ENCODE measurements at places on chromosomes 12 and 14.
A peak's percentile ranks its signal among the peaks of the same experiment; 100 is the strongest.

GRCh38 chr12:117467588-117467987 lies 106.2 kb upstream of the NOS1 start:
- DNase-seq = no peak

DNA sequence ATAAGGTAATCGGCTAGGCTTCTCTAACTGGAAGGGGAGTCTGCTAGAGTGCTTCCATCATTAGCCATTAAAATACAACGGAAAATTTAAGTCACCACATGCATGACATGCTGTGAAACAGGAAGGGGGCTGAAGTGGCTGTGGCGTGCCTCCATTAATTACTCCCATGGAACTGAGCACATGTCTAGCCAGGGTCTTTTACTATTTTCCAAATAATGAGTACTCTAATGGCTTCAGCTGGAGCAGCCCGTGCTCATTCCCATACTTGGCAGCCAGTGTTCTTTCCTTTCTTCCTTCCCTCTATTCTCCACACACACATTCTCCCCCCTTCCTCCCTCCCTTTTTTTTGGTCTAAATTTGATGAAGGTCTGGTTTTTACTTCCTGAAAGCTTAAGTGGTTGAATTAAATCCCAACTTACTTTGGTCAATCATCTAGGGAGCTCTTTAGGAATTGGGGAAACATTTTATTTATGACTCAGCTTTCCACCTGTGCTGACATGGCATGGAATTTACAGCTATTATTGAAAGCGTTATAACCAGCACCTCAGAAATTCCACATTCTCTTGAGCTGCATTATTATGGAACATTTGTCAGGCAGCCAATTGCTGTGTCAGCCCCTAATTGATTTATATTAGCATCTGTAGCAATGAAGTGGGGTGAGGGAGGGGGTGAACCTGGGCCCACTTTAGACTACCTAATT lies 72.3 kb downstream of the LRIG3 start:
- no peak for DNase-seq

GRCh38 chr14:74141703-74142102 lies 56.9 kb downstream of the LIN52 start:
- DNase-seq = no peak

- no peak for DNase-seq
These were observed 238.9 kb downstream of the PHLDA1 start for GRCh38 chr12:75792687-75793086.

DNA sequence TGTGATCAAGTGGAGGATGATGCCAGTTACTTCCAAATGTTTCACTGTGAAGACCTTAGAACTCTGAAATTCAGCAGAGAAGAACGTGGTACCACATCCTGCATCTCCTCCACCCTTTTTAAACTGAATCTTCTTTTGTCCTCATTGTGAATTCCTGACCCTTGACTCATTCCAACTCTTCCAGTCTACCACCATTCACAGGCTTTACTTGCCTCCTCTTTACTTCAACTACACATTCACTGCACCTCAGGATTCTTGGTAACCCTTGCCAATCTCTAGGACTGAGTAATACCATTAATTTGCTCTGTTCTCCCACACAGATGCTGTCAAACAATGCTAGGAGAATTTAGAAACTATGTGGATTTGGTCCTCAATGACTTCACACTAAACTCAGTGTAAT lies 37.3 kb downstream of the PPP1R12A start:
- no peak for DNase-seq

DNA sequence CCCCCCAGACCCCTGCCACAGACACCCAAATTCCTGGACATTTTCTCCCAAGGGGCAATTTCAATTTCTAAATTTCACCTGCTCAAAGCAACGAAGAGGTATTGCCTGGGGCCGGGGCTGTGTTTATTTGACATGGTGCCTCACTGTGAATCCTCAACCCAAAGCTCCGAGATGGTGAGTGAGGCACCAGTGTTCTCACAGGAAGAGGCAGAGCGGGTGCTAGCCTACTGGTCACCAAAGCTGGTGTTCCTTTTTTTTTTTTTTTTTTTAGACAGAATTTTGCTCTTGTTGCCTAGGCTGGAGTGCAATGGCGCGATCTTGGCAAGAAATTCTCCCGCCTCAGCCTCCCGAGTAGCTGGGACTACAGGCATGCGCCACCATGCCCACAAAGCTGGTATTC lies 14.8 kb upstream of the SH2B3 start:
- no peak for DNase-seq

GRCh38 chr14:22908601-22909000 lies 10.3 kb downstream of the RBM23 start:
- no peak for DNase-seq

- no peak for DNase-seq
These were observed 2.9 kb upstream of the CLBA1 start for GRCh38 chr14:104982548-104983230.

DNA sequence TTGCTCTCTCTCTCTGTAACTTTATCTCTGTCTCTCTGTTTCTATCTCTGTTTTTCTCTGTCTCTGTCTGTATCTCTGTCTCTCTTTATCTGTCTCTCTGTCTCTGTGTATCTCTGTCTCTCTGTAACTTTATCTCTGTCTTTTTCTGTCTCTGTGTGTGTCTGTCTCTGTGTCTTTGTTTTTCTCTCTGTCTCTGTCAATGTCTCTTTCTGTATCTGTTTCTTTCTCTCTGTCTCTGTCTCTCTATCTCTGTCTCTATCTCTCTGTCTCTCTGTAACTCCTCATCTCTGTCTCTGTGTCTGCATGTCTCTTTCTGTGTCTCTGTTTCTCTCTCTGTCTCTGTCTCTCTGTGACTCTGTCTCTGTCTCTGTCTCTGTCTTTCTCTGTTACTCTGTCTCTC lies 51.7 kb downstream of the TMEM121 start:
- no peak for DNase-seq

DNA sequence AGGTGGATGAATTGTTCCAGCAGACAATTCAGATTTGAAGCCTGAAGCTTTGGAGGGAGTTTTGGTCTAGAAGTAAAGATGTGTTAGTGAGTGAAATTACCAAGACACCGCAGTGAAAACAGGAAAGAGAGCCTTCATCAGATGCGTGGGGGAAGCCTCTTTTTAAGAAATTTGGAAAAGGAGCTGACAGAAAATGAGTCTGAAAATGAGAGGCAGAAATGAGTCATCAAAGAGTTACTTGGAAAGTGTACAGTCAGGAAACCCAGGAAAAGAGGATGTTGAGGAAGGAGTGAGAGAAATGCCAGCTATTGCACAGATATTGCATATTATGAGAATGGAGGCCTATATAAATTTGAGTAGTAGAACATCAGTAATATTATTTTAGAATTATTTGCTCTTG lies 520.7 kb downstream of the NRXN3 start:
- DNase-seq = no peak

GRCh38 chr12:98074286-98074685 lies 441.1 kb upstream of the TMPO start:
- DNase-seq = no peak

- DNase-seq = peak; percentile 16
These were observed at the start of gene TMEM63C for GRCh38 chr14:77181603-77182437. TMEM63C (plus strand) TSS chr14:77181798; CDS start chr14:77218814, 37,016 bp downstream.

- no peak for DNase-seq
These were observed 290.5 kb upstream of the FBXO33 start for GRCh38 chr14:39722547-39723273.

- DNase-seq = no peak
These were observed 21.6 kb downstream of the ATF7 start for GRCh38 chr12:53604581-53604980.

- DNase-seq = no peak
These were observed 280.9 kb downstream of the LRIG3 start for GRCh38 chr12:58639318-58639934.

DNA sequence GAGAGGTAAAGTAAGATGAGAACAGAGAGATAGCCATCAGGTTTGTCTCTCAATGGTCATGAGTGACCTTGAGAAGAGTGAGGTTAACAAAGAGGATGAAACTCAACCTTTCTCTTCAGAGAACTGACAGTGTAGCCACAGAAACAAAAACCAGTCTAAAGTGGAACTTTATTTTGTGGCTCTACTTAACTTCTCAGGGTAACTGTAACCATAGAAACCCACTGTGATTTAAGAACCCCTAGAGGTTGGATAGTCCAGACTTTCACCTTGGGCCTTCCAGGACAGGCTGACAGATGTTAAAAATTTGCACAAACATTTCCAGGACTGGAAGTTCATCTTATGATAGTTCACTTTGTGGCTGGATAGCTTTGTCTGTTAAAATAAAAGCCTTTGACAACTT lies 48.5 kb downstream of the ATP23 start:
- no peak for DNase-seq

- DNase-seq = peak; percentile 47
These were observed 12.8 kb downstream of the STX2 start for GRCh38 chr12:130826151-130826801.

DNA sequence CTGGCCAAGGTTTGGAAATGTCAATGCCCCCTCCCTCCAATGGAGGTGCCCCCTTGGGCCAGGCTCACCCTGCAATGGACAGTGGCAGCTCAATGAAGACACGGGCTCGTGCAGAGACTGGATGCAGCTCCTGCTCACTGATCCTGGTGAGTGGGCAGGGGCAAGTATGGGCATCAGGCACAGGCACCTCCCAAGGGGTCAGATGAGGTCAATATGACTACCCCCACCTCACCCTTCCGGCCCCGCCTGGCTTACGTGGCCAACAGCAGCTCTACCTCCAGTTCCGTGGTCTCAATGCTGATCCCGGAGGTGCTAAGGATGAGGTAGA lies 13.6 kb downstream of the ITGA7 start:
- no peak for DNase-seq

DNA sequence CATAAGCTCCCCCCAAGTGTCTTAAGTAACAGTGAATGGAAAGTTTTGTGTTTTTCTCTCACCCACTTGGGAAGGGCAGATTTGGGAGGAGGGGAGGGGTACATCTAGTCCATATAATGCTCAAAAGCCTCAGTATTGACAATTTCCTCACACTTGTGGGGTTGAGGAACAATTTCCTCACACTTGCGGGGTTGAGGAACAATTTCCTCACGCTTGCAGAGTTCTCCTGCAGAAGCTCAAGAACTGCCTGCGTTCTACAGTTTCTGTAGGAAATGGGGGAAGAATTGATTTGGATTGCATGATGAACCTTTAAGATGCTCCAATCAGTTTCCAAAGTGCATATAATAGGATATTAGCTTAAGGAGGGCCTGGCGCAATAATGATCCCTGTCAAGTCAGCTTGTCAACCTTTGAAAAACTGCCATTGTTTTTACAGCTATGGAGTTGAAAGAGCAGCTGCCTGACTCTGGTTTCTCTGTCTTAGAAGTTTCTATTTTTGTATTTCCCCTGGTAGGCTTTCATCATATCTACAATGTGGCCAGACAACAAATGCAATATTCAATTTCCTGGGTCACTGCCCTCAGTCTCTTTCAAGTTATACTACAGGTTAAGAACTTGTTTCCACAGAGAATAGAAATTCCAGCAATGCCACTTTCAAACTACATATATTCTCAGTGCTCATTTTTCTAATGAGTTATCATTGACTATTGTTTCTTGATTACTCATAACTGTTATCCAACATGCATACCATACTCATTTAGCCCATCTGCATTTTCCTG lies 66.5 kb downstream of the PLEKHG7 start:
- no peak for DNase-seq

All from effector memory CD4-positive, alpha-beta T cell (primary cell).